Left ventricle myocardium inferior (tissue), 1 donor: ENCODE measurements at places on chromosomes 6 and 20.

DNA sequence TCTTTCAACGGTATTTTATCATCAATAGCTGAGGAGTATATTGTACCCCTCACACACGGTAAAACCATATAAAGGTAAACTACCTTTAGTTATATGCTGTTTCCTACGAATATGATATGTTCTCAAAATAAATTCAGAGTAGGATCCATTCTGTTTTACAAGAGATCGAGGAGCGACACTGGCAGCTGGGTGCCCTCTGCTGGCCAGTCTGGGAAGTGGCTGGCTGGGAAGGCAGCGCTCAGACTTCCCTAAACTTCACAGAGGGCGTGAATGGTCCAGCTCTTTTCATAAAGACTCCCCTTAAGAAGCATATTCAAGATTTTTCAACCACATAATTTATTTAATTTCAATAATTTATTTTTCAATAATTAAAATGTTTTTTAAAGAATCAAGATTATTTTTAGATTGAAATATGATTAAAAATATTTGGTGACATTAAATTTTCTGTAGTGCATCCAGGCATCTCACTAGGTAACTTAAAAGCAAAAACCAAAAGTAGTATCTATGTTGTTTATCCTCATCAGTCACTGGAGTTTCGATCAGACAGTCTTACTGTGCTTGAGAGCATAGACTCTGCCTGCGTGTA lies 187.5 kb upstream of the PDE10A start:
- peak; percentile 79 for DNase-seq

DNA sequence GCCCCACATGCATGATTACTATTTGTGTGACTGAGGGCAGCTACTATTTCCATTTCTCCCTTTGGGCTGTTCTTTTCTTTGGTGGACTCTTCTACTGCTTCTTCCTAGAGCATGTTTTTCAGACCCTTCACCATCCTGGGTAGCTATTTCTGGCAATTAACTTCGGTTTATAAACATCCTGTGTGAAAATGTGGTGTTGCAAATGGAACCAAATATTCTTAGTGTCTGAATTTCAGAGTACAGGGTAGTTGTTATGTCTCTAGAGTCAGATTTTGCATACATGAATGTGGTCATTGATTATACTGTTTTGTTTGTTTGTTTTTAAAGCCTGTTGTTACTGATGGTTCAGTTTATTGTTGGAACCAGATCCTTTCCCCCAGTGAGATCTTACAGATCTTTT lies 49.7 kb downstream of the PROKR2 start:
- DNase-seq: no peak

GRCh38 chr6:4134841-4135664 lies at the start of gene ECI2:
Gene ECI2, minus strand, starts transcription at chr6:4135575. Its CDS starts 15 bp downstream, at chr6:4135560.
- DNase-seq: peak; percentile 78

- DNase-seq: peak; percentile 47
Observed at GRCh38 chr20:17530716-17531664, at the start of gene BFSP1. Gene BFSP1, minus strand, starts transcription at chr20:17531379. Its CDS starts 50 bp downstream, at chr20:17531329.

- DNase-seq: no peak
Observed at GRCh38 chr6:170294298-170294730, 3.4 kb upstream of the DLL1 start.

- no peak for DNase-seq
Observed at GRCh38 chr6:111258615-111259088, 171.3 kb downstream of the SLC16A10 start.

- no peak for DNase-seq
Observed at GRCh38 chr20:764255-764654, 4.0 kb downstream of the SLC52A3 start.

DNA sequence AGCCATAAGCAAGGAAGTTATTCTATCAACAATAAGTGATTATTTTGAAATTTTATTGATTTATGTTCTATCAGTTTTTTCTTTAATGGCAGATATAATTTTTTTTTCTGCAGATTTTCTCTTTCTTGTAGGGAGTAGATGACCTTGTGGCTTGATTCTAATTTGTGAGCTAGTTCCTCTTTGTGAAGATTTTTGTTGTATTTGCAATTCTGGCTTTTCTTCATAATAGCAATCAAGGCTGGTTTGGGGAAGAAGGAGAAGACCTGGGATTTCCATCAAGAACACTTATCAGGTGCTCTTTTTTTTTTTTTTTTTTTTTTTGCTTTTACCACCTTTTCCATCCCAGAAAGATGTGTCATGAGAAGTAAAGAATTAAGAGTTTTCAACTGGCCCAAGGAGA lies 324.2 kb upstream of the MAN1A1 start:
- no peak for DNase-seq

- no peak for DNase-seq
Observed at GRCh38 chr6:147023148-147023547, 181.1 kb upstream of the STXBP5 start.
